Femur (tissue), 1 donor: ENCODE measurements at places on chromosomes 3 and 15.

DNA sequence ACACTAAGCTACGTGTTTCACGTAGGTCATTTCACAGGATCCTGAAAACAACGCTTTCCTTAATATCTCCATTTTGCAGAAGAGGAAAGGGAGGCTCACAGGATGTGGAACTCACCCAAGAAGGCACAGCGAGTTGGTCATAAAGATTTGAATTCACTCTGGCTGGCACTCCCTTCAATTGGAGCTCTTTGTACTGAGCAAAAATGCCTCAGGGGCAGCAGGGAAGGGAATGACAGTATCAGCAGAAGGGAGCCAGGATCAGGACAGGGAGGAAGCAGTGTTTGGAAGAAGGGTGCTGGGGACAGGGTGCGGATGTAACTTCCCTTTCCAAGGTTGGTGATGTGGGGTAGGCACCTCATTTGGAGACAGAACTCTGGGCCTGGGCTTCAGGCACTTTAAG lies 1.1 kb upstream of the ST6GAL1 start:
- no peak for DNase-seq

- no peak for DNase-seq
Measured at GRCh38 chr3:55888282-55888885, 401.3 kb upstream of the WNT5A start.

DNA sequence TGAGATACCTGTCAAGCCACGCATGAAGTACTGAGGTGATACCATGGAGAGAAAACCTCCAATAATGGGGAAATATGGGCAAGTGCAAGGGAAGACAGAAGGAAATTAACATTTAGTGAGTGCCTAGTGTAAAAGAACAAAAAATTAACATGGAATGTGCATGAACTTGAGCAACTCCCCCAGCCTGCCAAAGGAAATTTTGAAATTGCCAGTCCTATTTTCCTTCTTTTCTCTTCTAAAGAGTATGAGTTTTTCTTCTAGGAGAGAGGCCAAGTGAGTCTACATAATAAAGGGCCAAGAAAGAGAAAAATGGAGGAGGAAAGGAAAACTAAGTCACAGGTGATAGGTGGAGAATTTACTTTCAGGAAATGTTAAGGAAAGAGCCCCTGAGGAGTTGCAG lies 602.4 kb upstream of the MDFIC2 start:
- DNase-seq: no peak

DNA sequence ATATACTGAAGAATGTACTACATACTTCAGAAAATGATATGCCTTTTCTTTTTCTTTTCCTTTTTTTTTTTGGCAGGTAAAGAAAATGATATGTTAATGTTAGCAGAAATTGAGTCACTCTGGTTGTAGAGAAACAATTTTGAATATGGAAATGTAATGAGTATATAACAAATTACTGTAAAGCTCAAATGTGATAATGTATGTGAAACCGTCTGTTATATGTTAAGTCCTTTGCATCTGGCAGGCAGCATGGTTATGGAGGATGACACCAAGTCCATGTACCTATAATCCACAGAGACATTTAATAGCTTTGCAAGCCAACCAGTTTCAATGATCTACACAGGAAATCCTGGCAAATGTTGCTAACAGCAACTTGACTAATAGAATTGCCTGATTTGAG lies 58.4 kb downstream of the HACD2 start:
- no peak for DNase-seq

- DNase-seq: no peak
Measured at GRCh38 chr3:12568747-12569146, 11.9 kb downstream of the MKRN2 start.

DNA sequence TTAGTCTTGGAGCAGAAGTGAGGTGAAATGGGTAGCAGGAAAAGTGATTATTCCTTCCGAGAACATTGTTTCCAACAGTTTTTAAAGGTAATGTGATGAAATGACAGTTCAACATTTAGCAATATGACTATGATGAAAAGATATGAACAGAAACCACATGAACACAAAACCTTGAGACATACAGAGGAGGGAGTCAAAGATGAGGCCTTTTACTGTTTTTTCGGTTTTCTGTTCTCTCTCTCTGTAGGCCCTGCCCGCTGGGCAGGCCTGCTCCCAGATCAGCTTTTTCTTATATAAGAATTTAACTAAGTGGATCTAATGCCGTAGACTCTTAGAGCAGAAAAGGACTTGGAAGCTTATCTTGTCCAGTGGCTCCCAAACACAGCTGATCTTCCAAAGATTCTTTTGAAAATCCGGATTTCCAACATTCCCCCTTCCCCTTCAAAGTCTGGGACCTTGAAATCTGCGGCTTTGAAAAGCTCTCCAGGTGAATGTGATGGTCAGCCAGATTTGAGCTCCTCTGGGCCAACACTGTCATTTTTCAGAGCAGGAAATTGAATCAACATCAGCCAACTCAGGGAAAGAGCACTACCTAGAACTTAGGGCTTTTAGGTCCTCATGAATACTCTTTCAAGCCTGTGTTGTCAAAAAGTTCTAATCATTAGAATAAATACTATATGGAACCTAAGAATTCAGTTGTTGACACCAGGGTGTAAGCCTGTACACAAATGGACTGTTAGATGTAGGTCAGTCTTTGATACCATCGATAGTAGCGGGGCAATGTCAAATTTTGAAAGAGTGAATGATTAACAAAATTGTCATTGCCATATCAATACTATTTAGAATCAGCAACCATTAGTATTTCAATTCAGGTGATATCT lies 372.7 kb downstream of the SHQ1 start:
- no peak for DNase-seq

DNA sequence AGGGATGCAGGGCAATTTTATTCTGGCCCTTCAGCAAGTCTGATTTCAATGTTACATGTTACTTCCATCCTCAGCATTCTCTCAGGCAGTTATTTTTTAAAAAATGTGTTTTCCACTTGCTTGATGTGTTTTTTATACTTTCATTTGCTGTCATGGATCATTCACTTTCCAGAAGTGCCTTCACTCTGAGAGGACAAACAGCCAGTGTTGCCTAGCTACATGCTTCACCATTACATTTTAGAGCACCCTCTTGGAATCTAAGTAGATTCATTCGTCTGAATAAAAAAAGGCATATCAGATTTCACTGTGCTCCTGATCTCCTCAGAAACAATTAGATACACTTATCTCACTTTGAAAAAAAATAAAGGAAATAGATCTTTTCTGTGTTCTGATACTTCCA lies 93.6 kb upstream of the POU1F1 start:
- DNase-seq: no peak

- DNase-seq: no peak
Measured at GRCh38 chr15:52558196-52558595, 10.6 kb downstream of the ARPP19 start.

DNA sequence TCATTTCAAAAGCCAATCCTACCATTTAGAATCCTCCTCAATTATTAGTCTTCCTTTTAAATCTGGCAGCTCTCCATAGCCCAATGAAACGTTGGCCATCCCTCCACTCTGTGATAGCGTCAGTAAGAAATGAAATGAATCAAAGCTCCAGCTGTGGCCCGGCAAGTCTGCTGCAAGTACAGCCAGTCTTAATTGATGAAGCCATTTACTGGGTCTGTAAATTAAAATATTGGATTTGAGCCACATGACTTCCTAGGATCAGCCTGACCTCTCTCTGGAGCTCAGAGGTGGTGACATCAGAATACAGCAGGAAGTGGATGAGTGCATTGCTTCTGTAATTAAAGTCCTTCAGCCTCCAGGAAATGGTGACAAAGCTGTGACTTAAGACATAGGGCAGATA lies 347.0 kb upstream of the LMCD1 start:
- DNase-seq: no peak

DNA sequence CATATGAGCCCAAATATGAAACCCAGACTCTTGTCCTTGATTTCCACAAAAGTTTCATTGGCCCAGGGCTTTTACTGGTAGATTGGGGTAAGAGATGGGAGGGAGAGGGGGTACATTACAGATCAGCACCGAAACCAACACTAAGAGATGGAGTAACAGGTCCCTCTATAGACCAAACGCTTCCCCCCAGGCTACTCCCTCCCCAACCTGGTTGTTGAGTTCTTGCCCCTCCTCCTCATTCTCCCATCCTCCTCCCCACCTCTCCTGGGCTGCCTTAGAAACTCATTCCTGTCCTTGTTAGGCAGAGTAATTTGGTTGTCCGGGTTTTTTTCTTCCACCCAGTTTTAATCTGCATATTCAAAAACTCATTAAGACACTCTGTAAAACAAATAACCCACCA lies 74.1 kb downstream of the MESD start:
- DNase-seq: no peak

DNA sequence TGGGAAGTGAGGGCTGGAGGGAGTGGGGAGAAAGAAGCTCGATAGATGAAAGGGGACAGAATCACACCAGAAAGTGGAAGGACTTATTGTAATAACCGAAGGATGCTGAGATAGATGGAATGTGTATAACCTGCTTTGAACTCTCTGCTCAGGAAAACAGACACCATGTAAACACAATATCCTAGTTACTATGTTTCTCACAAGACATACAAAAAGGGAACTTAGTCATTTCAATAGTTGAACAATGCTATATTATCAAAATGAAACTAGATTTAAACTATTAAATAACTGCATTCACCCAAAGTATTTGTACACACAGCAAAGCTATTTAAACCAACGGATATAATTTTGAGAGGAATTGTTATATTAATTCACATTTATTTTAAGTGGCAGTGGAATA lies 108.3 kb upstream of the GADL1 start:
- no peak for DNase-seq

- no peak for DNase-seq
Measured at GRCh38 chr3:150733936-150734794, 28.8 kb downstream of the SIAH2 start.

- DNase-seq: no peak
Measured at GRCh38 chr3:140941090-140941433, 574 bp upstream of the SLC25A36 start.

- DNase-seq: no peak
Measured at GRCh38 chr3:127990051-127990450, 62.2 kb upstream of the SEC61A1 start.

DNA sequence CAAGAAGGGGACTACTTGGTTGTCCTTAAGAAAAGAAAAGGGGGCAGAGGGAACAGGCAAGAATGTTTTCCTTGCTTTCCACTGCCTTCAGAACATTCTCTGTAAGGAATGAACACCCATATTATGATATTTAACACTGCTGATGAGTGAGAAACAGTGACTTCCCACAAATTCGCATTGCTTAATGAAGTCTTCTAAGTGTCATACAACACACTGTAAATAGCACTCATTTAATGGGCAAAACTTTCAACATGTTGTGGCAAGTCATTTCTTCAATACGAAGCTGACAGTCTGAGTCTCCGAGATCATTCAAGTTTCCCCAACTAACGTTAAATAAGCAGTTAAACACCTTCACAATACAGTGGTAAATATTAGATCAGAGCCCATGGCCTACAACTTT lies 464.4 kb downstream of the SHQ1 start:
- no peak for DNase-seq

DNA sequence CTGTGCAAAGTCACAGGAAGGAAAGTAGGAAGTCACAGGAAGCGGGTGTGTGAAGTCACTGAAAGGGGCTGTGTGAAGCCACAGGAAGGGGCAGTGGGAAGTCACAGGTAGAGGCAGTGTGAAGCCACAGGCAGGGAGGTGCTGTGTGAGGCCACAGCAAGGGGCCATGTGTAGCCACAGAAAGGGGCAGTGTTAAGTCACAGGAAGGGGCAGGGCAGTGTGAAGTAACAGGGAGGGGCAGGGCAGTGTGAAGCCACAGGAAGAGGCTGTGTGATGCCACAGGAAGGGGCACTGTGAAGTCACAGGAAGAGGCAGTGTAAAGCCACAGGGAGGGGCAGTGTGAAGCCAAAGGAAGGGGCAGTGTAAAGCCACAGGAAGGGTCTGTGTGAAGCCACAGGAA lies 36.5 kb downstream of the GASK1A start:
- DNase-seq: no peak

- DNase-seq: no peak
Measured at GRCh38 chr3:27720899-27721716, 1.0 kb downstream of the EOMES start.

DNA sequence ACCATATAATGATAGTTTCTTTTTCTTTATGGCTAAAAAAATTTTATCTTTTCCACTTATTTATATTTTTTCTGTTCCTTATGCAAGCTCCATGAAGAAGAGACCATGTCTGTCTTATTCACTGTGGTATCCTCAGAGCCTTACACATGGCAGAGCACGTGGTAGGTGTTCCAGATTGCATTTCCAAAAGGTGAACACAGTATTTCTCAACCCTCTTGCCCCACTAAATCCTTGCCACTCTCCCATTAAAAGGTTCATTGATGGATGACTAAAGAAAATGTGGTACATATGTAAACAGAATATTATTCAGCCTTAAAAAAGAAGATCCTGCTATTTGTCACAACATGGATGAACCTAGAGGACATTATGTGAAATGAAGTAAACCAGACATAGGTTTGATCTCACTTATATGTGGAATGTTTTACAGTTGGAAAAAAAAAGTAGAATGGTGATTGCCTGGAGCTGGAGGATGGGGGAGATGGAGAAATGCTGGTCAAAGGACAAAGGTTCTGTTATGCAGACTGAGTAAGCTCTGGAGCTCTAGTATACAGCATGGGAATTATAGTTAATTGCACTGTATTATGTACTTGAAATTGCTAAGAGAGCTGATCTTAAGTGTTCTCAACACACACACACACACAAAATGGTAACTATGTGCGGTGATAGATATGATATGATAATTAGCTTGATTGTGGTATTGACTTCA lies 266.7 kb downstream of the CNTN3 start:
- no peak for DNase-seq

DNA sequence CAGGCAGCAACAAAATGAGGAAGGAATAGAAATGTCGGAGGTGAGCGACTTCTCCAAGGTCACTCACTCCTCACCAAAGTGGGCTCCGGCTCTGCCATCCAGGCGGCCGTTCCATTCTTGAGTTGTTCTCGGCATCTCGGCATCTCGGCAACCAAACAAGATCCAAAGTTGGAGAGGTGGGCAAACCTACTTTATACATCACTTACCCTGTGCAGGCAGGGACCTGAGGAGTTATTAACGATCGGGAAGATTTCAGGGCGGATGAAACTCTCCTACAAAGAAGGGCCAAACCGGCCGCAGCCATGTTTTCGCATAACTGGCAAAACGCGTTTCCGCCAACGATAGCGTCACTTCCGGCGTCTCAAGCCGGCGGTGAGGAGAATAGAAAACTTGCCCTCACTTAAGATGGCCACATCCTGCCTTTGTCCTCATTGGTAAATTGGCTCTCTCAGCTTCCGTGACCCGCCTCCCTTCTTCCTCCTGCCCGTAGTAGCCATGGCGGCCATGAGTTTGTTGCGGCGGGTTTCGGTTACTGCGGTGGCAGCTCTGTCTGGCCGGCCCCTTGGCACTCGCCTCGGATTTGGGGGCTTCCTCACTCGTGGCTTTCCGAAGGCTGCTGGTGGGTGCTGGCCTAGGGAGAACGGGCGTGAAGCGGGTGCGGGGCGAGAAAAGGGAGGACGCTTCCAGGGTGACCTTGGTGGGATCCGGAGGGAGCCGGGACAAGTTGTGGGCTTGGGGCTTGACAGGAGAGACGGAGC lies at the start of the genes MRPL47 and NDUFB5:
Gene MRPL47 (minus strand): TSS at position 318 of the 758 bp plus-strand sequence. CDS start 14 bp downstream, at position 304.
Gene NDUFB5 (plus strand): TSS at position 474 of the 758 bp plus-strand sequence. CDS start 22 bp downstream, at position 496.
- DNase-seq: peak; percentile 98
